ENCODE measurements at places on chromosomes 3 and 15.

- DNase-seq = no peak
These were observed 335.9 kb upstream of the SLCO3A1 start for GRCh38 chr15:91517491-91518200.

GRCh38 chr15:47955021-47955420 lies 165.8 kb upstream of the SLC24A5 start:
- no peak for DNase-seq

DNA sequence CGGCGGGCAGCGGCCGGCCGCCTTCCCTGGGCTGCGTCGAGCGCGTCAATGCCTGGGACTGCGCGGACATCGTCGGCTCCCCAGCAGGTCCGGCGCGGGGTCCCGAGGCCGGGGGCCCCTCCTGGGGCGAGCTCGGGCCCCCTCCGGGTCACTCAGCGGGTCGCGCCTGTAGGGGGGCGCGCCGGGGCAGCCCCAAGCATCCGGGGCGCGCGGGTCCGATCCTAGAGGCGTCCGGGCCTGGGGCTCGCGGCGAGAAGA lies 725 bp downstream of the TLE3 start:
- no peak for DNase-seq

- no peak for DNase-seq
These were observed 235.5 kb downstream of the UBE2E2 start for GRCh38 chr3:23438657-23439056.

DNA sequence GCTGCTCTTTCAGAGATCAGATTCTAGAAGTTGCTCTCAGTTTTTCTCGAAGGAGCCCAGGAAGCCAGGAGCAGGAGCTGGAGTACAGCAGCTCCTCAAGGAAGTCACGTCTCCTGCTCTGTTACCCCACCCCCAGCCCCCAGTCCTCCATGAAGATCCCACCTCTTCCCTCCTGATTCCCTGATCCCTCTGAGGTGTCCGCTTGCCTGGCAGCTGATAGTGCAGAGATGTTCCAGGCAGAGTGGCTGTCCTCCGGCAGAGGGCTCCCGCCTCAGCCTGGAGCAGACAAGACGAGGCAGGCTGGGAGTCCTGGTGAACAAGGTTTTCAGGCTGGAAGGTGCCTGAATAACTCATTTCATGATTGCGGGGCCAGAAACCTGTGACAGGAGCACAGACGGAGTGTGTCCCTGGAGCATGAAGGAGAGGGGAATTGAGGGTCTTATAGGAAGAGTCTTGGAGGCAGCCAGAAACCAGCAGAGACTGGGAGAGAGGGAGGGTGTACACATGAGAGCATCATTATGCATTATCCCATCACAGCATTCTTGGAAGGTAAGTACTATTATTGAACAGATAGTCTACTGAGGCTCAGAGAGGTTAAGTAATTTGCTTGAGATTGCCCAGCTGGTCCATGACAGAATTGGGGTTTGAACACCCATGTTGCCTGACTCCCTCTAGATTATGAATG lies 1.2 kb downstream of the HRH1 start:
- peak; percentile 52 for DNase-seq

DNA sequence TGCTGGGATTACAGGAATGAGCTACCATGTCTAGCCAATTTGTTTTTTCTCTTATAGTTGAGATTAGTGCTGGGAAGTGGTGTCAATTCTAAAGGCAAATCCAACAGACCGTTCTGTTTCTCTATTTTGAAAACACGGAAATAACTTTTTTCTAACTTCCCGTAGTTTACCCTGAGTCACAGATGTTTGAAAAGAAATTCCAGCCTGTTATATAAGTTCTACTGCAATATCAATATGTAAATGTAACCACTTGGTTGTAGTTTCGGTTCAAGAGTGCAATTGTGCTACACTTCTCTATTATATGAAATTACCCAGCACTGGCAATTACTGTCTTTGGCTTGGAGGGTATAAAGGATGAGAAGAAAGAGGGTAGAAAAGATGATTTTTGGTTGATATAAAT lies 22.3 kb upstream of the GNB4 start:
- no peak for DNase-seq

GRCh38 chr3:194991338-194991654 lies 279.7 kb downstream of the XXYLT1 start:
- no peak for DNase-seq

- no peak for DNase-seq
These were observed 174.3 kb downstream of the MAGI1 start for GRCh38 chr3:65864357-65864904.

- peak; percentile 18 for DNase-seq
These were observed 36.2 kb upstream of the CLRN1 start for GRCh38 chr3:151008699-151009098.

DNA sequence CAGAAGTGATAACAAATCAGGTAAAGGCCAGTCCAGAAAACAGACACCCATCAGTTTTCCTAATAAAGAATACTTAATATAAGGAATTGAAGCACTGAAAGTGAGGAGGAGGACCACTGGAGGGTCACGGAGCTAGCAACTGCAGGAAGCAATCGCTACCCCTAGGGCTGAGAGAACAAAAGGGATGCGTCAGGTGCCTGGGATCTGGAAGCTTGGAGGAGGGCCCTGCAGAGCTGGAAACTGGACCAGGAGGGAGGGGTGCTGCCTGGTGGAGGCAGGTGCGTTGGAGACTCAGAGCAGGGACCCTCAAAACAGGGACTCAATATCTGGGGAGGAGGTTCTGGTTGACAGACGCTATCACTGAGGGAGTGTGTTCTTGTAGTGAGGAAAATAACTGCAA lies 308.1 kb upstream of the RASGRP1 start:
- no peak for DNase-seq

Measured in neuronal stem cell (in vitro differentiated cells).